Muscle of arm (tissue), 14 donors: ENCODE measurements at places on chromosomes 12 and 14. TPM values are rescaled to one million over a fixed set of nuclear protein-coding genes. Genes with fewer than 3 reads are reported as not detected.

DNA sequence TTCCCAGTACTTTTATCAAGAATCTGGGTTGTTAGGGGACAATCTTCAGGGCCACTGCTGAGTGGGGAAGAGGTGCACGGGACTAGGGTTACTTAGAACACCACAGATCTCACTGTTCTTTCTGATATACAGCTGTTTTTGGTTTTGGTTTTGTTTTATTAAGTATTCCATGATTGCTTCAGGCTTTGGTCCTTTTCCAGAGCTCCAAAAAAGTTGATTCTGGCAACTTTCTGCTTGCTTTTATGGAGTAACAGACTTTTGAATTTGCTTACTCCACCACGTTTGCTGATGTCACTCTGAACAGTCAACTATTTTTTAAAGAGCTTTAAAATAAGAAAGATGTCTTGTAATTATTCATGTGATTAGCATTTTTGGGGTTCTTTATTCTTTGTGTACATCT is 368.1 kb upstream of the FOXG1 start:
- DNase-seq: no peak

GRCh38 chr12:106249411-106250135 is 1.8 kb upstream of the CKAP4 start:
- DNase-seq: no peak

DNA sequence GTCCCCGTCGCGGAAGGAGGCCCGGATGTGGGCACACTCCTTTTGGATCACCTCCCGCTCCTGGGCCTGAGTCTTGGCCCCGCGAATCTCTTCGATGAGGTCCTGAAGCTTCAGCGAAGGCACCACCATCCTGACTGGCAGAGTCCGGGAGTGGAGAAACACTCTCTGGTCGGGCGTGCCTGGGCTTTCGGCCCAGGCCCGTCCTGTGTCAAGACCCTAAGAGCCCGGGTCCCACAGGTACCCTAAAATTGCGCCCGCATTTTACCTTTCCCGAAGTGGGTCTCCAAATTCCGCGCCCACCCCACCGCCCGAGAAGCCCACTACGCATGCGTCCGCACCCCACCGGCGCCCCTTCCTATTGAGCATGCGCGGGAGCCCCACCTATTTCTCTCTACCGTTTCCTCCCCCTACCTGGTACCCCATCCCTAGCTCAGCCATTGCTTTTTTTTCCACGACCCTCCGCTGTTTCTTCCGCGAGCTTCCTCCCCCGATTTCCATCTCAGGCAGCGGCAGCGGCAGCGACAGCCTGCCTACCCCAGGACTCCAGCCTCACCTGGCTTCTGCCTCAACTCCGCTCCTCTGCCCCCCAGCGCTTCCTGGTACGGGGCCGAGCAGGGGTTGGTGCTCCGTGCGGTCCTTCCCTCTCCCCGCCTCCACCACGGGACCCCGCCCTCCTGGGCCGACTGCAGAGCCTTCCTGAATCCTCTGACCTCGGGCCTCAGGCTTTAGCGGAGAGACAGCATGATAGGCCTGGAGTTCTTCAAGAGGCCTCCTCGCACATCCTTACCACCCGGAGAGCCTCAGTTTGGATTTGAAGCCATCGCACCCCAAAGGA is at the start of gene AP1G2:
Gene AP1G2 (minus strand): TSS at position 606 of the 835 bp plus-strand sequence. CDS start 477 bp downstream, at position 129.
- peak; percentile 69 for DNase-seq

GRCh38 chr12:123905319-123905925 is 67.2 kb downstream of the CCDC92 start:
- DNase-seq: no peak

GRCh38 chr12:81699551-81699950 is 59.6 kb downstream of the PPFIA2 start:
- no peak for DNase-seq

DNA sequence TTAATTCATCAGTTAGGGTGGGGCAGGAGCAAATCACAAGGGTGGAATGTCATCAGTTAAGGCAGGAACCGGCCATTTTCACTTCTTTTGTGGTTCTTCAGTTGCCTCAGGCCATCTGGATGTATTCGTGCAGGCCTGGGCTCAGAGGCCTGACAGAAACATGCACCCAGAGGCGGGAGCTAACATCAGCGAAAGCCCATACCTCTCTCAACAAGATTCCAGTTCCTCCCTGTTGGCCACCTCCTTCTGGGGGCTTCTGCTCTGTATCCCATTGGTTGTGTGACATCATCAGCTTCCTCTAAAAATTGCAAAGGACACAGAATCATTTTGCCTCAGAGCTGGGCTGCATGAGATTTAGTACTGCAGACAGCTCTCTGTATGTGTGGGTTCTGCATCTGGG is 134.3 kb downstream of the ZNF664 start:
- DNase-seq: no peak

DNA sequence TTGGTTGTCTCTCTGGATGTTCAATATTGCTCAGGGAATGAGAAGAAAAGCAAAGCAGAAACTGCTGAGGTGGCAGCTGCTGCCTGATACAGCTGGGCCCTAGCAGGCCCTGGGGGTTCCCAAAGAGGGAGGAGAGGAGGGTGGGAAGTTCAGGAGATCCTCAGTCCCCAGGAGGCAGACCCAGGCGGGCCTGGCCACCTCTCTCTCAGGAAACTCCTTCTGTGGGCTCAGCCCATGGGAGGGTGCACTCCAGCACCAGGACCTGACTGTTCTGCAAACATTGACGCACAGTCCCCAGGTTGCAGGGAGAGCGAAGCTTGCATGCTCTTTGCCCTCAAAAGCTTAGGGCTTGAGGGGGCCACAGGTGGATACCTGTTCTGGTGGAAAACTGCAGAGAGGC is 29.6 kb downstream of the IRF2BPL start:
- DNase-seq: no peak

DNA sequence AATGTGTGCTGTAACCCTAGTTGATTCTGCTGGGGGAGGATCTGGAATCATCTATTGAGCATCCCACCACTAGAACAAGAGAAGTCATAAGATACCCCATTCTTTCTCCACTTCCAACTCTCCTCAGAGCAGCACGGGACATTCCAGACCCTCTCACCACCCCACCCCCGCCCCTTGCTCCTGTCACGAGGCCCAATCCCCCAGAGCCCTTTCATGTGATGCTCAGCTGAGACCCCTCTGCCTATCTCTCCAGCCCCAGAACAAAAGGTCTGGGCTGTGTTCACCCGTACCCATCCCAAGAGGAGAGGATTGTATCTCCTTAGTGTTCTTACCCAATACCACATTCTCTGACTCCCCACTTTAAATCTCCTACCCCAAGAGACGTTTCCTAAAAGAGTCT is 602 bp downstream of the PMEL start:
- no peak for DNase-seq

- DNase-seq: no peak
Observed at GRCh38 chr14:101600891-101601605, 39.8 kb downstream of the DIO3 start.

DNA sequence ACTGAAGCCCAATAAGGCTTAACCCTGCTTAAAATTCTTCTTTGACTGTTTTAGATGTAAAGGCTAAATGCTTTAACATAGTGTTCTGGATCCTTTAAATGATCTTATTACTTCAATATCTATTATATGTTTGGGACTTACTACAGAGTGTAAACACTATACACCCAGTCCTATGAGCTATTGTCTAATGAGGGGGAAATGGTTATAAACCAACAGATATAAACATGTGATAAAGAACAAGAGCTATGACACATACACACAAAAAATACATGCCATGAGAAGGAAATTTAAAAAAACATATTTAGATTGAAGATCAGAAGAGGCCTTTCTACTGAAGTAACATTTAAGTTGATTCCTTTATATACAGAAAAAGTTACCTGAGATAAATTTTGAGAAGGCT is 505.1 kb downstream of the FOXG1 start:
- DNase-seq: no peak

DNA sequence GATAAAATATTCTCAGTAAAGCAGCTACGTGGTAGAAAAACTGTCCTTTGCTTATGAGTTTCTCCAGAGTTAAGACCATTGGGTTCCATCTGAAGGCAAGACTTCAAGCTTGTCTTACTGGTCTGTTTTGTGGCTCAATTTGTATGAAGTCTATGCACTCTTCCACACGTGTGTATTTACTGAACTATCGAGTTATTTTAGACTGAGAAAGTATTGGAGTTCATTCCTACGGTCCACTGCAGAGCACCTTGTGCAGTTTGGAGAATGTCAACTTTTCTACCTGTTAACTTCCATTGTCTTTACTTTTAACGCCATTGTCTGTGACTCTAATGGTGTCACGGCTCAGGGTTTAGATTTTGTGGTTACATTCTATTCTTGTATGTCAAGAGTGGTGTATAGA is 3.7 kb downstream of the HIF1A start:
- no peak for DNase-seq

The ZNF891 gene
- polyA plus RNA-seq: 4.4 TPM

The PTPN6 gene
- polyA plus RNA-seq: 4.7 TPM

The TSPAN8 gene
- polyA plus RNA-seq: 1.1 TPM

The FAM161B gene
- polyA plus RNA-seq: 8.7 TPM

The RASSF8 gene
- polyA plus RNA-seq: 26.4 TPM
